IPS DF 6.9 (cell line): ENCODE measurements at places on chromosomes 12 and 14.
A peak's percentile ranks its signal among the peaks of the same experiment; 100 is the strongest.

GRCh38 chr12:62576503-62576902, 109.9 kb downstream of the MON2 start:
- DNase-seq, result no peak

DNA sequence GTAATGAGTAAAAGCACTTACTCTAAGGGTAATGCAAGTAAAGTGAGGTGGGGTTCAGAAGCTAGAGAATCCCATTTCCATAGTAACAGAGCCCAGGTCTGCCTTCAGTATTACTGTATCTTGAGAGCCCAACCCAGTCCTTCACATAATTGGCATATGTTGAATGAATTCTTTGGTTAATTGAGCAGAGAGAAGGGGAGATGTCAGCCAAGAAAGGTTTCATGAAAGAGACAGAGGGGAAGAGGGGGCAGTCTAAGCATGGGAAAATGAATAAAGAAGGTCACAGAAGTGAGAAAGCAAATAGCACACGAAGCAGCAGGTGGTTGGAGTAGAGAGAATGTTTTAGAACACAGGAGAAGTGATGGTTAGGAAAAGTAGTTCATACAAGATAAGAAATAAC, 371.1 kb downstream of the SEC23A start:
- no peak for DNase-seq

DNA sequence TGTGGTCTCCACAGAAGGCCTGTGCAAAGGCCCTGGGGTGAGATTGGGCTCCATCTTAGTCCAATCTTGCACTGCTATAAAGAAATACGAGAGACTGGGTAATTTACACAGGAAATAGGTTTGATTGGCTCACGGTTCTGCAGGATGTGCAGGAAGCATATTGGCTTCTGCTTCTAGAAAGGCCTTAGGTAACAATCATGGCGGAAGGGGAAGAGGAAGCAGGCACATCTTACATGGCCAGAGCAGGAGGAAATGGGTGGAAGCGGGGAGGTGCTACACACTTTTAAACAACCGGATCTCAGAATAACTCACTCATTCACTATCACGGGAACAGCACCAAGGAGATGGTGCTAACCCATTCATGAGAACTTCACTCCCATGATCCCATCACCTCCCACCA, 55.4 kb downstream of the FAR2 start:
- no peak for DNase-seq

DNA sequence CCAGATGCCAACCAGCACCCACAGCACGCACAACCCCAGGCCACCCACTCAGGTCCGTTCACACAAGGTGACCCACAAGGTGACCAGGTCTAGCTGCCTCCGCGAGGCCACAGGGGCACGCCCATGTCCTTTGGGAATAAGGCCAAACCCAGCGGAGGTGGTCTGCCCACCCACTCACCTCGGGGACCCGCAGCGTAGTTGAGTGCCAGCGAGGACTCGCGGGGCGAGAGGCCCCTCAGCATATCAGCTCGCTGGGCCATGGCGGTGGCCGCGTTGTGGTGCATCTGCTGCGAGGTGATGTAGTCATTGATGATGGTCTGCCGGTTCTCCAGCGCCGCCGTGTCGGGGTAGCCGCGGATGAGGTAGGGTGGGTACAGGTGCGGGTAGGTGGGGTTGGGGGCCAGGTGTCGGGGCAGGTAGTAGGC, 46.8 kb downstream of the RFLNA start:
- DNase-seq, result no peak

DNA sequence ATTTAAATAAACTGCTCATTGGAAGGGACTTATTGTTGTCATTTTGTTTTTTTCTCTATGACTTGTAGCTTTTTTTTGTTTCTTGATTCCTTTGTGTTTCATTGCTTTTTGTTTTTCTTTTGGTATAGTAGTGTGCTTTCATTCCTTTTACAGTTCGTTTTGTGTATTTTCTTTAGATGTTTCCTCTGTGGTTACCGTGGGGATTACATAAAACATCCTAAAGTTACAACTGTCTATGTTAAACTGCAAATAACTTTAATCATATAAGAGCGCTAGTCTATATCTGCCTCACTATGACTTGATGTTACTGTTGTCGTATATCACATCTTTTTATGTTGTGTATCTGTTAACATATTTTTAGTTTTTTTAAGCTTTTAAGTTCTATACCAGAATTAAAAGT, 86.9 kb downstream of the ATF7IP start:
- DNase-seq, result no peak

GRCh38 chr12:122895704-122896636, at the start of gene VPS37B:
VPS37B (minus strand) TSS chr12:122896124; CDS start chr12:122896062, 62 bp downstream.
- DNase-seq, result no peak

GRCh38 chr12:99558109-99558508, 89.4 kb upstream of the GARIN6 start:
- no peak for DNase-seq

GRCh38 chr12:131311764-131312163, 358.1 kb downstream of the ADGRD1 start:
- DNase-seq, result no peak

DNA sequence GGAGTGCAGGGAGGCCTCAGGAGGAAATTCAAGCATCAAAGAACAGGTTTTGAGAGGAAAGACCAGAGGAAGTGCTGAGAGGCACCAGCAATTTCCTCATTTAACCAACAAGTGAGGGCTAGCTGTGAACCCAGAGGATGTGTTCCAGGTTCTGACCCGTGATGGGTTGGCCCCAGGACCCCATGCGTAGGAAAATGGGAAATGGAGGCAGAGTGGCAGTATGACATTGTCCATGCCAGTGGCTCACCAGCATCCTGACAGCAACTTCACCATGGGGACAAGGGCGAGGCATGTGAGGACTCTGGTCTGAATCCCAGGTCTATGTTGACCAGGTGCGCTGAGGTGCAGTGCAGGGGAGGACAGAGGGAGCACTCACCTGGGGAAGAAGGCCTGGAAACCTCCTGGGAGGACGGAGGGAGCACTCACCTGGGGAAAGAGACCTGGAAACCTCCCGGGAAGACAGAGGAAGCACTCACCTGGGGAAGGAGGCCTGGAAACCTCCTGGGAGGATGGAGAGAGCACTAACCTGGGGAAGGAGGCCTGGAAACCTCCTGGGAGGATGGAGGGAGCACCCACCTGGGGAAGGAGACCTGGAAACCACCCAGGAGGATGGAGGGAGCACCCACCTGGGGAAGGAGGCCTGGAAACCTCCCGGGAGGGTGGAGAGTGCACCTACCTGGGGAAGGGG, 6.7 kb upstream of the CACNA2D4 start:
- DNase-seq, result no peak

DNA sequence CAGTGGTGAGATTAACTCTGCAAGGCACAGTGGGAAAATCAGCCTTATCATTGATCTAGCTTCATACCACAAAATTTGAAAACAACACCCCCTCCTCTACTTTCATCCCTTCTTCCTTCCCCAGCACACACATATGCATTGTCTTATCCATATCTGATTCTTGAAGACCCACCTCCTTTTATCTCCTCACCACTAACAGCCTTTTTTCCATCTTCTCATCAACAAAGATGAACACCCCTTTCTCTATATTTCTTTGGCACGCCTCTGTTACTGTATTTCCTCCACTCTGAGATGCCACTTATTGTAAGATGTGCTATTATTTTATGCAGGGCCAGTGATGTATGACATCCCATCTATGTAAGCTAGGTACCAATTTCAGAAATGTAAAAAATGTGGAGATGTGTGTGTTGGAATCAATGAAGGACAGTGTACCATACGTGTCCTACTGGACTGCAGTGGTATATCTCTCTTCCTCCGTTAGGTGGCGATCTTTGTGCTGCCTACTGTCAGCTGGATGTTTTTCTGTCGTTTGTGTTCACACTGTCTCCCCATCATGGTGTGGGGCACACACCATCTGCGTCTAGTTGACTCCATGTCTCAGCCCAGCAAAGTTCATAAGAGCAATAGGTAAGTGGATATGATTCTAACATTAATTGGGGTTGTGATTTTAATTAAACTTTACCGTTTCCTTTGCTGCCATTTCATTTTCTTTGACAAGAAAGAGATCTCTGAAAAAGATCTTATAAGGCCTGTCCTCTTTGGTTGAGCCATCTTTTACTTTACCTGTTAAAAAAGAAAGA, 24.0 kb downstream of the CCDC38 start:
- DNase-seq, result peak; percentile 48

DNA sequence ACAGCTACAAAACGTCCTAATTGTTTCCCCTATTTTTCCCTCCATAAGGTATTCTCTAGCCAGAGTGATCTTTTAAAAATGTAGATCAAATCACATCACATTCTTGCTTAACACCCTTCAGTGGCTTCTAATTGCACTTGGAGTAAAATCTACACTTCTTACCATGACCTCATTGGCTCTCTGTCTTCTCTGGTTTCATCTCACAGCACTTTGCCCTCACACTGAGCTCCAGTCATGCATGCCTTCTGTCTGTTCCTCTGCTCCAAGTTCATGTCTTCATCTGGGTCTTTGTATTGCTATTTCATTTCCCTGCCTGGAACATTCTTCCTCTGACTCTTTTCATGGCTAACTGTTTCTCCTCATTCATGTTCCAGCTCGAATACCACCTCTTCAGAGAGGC, 220.4 kb upstream of the GARIN6 start:
- DNase-seq, result no peak

GRCh38 chr14:34981743-34982420, 910 bp upstream of the SRP54 start:
- no peak for DNase-seq

DNA sequence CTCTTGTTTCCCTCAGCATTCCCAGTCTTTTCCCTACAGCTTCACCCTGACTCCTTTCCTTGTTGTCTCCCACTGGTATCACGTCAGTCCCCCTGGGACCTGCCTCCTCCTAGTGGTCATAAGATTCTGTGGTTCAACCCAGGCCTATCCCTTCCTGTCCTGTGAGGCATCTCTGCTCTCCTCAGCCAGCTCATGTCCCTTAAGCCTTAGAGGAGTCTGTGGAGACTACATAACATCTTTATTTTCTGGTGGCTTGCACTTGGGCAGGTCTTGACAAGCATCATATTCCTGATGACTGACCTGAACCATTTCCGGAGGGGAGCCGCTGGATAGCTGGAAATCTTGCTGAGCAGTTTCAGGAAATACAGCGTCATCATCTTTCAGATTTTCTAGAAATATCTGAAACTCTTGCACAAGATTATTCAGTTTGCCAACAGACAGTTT, 688 bp downstream of the C12orf71 start:
- DNase-seq, result peak; percentile 20

DNA sequence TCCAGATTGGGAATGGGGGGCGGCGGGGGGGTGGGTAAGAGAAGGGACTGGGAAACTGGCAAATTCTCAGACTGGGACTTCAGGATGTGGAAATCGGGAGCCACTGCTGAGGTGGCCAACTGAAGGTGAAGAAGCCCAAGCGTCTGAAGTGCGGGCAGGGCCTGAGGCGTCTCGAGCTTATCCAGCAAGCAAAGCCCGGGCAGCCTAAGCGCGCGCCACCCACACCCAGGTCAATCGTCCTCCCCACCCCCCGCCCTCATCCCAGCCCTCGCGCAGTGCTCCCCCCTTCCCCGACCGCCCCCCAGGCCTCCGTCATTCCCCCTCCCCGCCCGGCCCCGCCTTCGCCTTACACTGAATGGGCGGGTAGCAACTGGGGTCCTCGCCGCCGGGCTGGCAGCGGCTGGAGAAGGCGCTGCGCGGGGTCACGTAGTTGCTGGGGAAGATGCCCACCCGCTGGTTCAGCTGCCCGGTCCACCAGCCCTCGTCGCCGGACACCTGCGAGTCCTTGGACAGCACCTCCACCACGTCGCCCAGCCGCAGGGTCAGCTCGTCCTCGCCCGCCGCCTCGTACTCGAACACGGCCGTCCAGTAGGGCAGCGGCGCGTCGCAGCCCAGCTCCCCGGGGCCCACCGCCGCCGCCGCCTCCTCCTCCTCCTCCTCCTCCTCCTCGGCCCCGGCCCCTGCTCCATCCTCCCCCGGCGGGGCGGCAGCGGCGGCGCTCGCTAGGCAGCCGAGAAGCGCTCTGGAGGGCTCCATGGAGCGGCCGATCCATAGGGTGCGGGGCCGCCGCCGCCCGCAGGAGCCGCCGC, 693 bp downstream of the MAP3K9 start:
- DNase-seq, result no peak

DNA sequence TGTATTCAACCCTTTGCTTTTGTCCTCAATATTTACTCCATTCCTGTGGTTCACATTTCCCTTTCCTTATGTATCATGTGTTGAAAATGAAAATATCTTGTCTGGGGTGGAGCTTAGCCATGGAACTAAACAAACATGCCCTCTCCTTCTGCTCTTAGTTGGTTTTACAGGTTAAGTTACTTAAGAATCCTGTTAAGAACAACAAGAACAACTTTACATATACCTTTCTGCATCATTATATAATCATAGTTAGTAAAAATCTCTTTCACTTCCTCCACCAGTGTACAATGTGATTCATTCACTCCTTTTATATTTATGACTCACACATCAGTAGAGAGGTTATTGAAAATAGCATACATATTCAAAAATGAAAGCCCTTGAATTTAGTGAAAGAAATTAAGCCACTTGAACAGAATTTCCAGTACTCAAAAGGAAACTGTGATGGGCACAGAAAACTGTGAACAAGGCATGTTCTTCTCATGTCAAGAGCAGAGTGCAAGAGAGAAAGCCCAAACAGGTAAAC, 307.7 kb downstream of the CCDC91 start:
- no peak for DNase-seq
